Breast epithelium (tissue), 4 donors: ENCODE measurements at places on chromosomes 5 and 9. TPM values are rescaled to one million over a fixed set of nuclear protein-coding genes. Genes with fewer than 3 reads are reported as not detected.

DNA sequence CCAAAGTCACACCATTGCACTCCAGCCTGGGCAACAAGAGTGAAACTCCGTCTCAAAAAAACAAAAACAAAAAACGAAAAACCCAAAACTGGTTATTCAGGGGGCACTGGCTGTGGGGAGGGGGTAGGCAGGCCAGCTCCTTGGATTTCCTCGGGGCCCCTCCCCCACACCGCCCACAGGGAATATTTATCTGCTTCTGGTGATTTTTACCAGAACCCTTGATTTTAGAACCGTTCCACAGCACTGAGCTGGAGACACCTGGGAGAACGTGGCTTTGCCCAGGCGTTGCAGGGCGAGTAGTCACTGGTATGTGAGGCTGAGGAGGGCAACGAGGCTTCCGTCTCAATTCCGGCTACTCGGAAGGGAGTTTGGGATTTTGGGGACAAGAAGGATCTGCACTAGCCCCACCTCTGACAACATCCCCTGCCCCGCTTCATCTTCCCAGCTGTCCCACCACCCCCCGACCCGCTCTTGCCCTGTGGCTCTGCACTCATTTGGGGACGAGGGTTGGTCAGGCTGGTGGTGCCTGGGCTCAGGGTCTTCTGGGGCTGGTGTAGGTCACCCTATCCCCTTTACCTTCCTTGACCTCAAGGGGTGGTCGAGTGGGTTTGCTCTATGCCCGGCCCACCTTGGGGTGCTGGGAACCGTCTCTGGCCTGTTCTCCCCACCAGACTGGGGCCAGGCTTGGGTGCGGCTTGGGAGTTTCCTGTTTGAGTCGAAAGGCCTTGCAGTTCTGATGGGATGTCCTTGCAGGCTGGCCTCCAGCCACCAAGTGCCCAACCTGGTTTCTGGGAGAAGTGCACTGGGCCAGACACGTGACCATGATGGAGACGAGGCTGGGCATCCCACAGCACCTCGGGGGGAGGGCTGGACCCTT, 3.5 kb downstream of the AHRR start:
- no peak for DNase-seq

The ESM1 gene
- total RNA-seq = not detected

- DNase-seq = no peak
Measured at GRCh38 chr5:178462816-178463215, 127.4 kb downstream of the COL23A1 start.

GRCh38 chr5:149852641-149853330, 91.8 kb downstream of the PDE6A start:
- DNase-seq = peak; percentile 61

The TLX3 gene
- not detected for total RNA-seq

DNA sequence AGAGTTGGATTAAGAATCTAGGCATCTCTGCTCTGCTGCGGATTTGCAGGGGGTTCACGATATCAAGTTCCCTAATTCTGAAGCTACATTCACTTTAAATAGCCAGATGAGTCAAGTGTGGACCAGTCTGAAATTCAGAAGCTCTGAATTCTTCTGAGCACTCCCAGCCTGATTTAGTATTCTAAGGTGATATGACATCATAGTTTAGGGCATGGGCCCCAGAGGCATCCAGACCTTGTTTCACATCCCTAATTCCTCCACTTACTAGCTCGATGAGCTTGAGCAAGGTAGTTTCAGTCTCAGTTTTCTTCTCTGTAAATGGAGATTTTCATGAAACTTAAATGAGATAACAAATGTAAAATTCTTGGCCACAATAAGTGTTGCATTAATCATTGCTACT, 65.2 kb downstream of the TMEM167A start:
- no peak for DNase-seq

GRCh38 chr5:4584982-4585381, 555.1 kb upstream of the ADAMTS16 start:
- no peak for DNase-seq

The ADAMTSL1 gene
- total RNA-seq = 4.2 TPM

DNA sequence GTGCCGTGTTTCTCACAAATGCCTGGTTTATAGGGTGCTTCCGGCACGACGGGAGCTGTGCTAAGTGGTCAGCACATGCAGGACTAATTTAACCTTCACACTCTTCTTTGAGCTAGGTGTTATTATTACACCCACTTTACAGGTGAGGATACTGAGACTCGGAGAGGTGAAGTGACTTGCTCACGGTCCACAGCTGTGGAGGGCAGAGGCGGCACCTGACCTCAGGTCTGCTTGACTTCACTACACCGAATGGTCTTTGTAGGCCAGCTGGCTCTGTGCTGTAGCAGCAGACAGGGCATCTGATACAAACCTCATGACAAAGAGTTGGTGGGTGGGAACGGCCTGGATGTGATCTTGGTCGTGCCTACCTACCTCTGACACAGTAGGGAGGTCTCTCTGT, 102.0 kb upstream of the BOD1 start:
- no peak for DNase-seq

DNA sequence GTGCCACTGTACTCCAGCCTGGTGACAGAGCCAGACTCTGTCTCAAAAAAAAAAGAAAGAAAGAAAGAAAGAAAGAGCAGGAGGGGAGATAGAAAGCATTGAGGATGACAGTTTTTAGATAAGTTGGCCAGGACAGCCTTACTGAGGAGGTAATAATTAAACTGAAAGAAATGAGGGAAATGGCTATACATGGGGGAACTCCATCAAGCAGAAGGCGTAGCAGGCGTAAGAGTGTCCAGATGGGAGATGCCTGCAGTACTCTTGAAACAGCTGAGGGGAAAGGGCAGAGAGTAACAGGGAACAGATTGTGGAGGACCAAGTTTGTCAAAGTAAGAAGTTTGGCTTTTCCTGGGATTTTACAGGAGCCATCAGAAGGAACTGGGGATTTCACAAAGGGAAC, 57.5 kb downstream of the HMGCS1 start:
- no peak for DNase-seq

DNA sequence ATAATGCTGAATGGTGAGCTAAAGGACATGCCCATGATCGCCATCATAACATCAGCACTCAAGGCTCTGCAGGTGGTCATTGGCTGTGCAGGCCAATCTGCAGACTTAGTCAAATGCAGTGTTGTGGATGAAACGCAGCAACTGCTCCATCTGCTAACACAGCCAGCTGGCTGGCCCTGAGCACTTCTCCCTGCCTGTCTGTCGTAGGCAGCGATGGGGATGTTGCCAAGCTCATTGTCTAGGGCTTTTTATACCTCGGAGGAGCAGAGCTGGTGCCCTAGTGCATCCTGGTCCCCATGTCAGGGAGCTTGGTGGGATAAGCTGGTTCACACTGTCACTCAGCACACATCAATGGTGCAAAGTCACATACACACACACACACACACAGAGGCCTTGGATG, 189.4 kb downstream of the TENT4A start:
- DNase-seq = no peak

GRCh38 chr9:95313010-95313498, 4.5 kb downstream of the FANCC start:
- peak; percentile 47 for DNase-seq

DNA sequence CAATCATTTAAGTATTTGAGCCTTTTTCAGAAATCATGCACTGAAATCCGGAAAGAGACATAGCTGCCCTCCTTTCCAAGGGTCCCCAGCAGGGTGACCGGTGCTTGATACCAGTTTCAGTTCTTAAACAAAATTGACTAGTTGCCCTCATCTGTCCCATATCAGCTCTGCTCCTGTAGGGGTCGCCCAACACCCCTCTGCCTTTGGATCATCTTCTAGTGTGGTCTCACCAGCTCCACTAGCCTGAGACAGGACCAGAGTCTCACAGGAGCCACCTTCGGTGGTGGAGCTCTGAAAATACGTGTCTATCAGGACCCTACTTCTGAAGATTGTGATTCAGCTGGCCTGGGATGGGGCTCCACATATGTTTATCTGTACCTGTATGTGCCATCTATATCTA, 428.2 kb downstream of the ENC1 start:
- no peak for DNase-seq

The IFNA2 gene
- total RNA-seq = not detected

DNA sequence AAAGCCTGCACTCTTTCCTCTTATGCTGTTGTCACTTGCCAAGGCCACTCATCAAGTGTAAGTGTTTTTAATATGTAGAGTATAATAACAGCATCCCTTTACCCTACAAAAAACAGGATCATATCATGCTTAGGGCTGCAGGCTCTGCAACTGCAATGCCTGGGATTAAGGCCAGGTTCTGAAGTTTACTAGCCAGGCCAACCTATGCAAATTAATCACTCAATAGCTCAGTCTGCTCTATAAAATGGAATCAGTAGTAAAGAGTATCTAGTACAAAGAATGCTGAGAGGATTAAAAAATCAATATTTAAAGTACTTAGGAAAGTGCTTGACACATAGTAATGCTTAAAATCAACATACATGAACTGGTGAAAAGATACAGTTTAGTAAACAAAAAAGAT, 253.3 kb downstream of the EDIL3 start:
- no peak for DNase-seq

The FIBCD1 gene
- total RNA-seq = not detected

- DNase-seq = no peak
Measured at GRCh38 chr5:45793638-45794532, 97.7 kb upstream of the HCN1 start.

The SEMA5A gene
- 3.0 TPM for total RNA-seq

The LYRM7 gene
- 5.9 TPM for total RNA-seq

The CCDC183 gene
- total RNA-seq = 5.7 TPM

The SMIM33 gene
- total RNA-seq = not detected

DNA sequence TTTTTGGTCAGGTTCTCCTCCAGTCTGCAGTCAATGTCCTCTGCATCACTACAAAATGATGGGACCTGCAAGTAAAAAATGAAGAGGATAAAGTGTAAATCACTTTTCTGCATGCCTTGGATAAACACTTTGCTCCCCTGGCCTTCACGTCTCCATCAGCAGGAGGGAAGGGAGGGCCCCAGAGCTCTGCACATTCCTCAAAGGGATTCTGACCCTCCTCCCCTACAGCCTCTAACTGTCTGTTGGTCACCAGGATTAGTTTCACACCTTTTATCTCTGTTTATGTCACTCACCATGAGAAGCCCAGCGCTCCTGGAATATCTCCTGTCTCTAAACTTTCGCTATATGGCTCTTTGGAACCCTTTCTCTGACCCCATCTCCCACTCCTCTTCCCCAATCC, 103.3 kb downstream of the SVEP1 start:
- no peak for DNase-seq

The SLC1A1 gene
- total RNA-seq = 3.4 TPM

DNA sequence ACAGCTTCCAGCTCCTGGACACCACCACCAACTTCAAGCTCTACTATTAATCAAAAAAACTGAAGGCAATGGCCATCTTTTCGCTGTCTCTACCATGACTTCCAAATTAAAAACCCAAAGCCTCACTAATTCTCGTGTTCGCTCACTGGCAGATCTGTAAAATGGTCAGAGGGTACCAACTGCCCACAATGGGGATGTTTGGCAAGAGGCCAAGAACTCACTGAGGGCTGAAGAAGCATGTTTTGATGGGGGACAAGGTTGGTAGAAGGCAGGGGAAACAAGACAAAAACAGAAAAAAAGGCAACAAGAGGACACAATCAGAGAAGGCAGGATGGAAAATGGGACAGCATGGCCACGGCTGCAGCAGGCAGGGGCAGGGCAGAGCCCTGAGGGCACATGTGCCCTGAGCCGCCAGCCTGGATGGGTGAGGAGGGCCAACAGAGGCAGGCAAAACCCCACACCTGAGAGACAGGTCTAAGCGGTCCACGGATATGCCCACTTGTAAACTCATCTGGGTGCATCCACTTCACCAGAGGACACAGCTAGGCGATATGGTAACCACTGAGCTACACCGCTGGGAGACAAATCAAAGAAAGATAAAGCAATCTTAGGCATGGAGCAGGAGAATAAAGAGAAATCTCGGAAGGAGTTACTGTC, 50.3 kb downstream of the PFDN1 start:
- no peak for DNase-seq

The REXO4 gene
- total RNA-seq = 14.2 TPM

DNA sequence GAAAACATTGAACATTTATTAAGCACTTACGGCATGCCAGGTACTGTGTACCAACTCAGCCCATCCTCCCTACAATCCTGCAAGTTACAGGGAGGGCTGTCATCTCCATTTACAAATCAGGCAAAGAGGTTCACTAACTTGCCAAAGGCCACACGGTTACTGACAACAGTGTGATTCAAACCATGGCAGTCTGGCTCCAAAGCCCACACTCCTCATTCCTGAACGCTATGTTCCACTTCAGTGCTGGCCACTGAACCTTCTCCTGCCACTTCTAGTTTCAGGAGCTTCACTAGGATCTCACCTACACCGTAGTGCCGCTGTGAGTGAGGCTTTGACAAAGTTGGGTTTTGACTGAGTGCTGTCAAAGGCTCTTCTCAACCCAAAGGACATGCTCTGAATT, 7.2 kb upstream of the LIFR start:
- DNase-seq = no peak

- no peak for DNase-seq
Measured at GRCh38 chr9:99121604-99122003, 16.7 kb downstream of the TGFBR1 start.

DNA sequence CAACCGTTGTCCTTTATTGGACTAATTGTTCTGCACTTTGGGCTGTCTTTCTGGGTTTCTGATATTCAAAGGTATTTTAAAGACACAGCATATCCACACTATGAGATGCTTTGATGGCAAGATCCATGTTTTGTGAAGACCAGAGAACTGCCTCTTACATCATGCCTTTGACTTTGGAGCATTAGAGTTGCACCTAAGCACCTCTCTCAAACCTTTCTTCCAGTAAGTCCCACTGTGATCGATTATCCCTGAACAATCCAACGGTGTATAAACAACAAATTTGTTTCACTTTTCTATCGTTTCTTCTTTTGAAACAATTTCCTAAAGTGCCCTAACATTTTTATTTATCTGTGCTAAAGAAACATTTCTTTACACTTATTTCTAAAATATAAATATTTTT, 144.4 kb downstream of the KCTD16 start:
- no peak for DNase-seq

- no peak for DNase-seq
Measured at GRCh38 chr9:14434971-14435718, 121.2 kb upstream of the NFIB start.

DNA sequence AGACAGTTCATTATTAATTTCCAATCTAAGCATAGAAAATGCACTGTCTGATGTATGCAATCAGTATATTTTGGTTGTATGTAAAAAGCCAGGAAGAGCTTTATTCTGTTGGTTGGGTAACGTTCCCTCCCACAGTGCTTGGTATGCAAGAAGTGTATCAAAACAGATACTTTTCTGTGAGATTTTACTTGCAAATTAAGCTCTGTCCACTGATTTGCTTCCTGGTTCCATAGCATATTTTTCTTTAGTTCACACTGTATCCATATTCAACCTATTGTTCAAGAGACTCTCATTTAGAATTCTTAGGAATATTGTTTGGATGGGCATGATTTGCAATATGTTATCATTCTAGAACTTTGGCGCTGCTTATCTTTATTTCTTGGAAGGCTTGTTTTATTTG, 47.4 kb downstream of the RNF180 start:
- DNase-seq = no peak
